ENCODE measurements at places on chromosomes 12 and 14. TPM values are rescaled to one million over a fixed set of nuclear protein-coding genes. Genes with fewer than 3 reads are reported as not detected.

Gene CABP1
- total RNA-seq = not detected

Gene A2M
- 6.5 TPM for total RNA-seq

Gene FAM216A
- 9.3 TPM for total RNA-seq

Gene TSPAN19
- not detected for total RNA-seq

Gene KCNA1
- total RNA-seq = 0.54 TPM

Data from articular chondrocyte of knee joint (primary cell).